ENCODE measurements at places on chromosomes 1 and 21. TPM values are rescaled to one million over a fixed set of nuclear protein-coding genes. Genes with fewer than 3 reads are reported as not detected.

ABCG1 gene
- 6.3 TPM for total RNA-seq

SERTAD4 gene
- total RNA-seq = 3.7 TPM

DNA sequence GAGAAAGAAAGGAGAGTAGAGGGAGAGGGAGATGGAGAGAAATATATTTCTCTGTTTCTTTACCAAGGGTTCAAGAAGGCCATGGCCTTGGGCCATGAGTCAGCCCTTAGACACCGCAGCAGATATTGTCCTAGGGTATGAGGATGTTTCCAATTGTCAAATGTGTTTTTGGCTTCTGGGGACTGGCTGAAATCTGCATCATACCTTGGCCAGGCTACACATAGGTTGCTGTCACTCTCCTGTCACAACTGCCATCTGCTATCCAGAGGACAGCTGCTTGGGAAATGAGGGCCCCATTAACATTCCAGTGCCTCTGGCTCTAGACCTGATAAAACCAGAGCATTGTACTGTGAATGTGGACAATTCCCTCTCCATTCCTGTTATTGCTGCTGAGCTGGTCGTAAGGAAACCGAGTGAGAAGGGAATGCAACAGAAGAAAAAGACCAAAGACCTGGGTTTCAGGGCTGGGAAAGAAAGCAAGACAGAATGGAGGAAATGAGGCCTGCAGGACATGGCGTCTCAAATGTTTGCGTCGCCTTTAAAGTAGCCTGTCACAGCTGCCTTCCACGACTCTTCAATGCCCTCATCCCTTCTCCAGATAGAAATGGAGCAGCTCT is 8.8 kb upstream of the PIGC start:
- no peak for DNase-seq

DNA sequence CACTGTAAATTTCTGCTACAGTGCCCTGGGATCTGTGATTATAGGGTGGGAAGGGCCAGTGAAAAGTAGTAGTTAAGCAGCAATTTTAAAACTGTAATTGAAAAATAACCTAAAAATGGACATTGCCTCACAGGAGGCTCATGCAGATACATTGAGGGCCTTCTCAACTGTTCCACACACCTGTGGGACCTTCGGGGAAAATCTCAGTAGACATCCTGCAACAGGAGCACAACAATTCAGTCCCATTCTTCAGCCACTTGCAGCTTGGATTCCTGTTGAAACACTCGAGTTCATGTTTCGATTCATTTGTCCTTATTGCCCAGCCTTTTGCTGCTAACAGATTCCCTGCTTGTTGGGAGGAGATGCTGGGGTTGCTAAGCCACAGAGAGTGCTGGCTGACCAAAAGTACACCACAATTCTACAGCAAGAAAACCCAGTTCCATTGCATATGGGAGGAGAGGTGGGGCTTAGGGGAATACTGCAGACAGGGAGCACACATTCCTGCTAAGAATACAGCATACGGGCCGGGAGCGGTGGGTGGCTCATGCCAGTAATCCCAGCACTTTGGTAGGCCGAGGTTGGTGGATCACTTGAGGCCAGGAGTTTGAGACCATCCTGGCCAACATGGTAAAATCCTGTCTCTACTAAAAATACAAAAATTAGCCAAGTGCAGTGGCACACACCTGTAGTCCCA is 4.5 kb downstream of the TMCC2 start:
- DNase-seq = peak; percentile 38

- DNase-seq = no peak
Observed at GRCh38 chr1:192654591-192655251, 18.8 kb downstream of the RGS13 start.

GRCh38 chr1:203442821-203443220 is 32.8 kb upstream of the PRELP start:
- no peak for DNase-seq

Data from cardiac septum (tissue), 1 donor.